Activated CD8-positive, alpha-beta T cell treated with anti-CD3 and anti-CD28 coated beads, Interleukin-2, amount 10 ng/mL, durations not matched to agents 7 days and 5 days (primary cell): ENCODE measurements at places on chromosomes 6 and 20. TPM values are rescaled to one million over a fixed set of nuclear protein-coding genes. Genes with fewer than 3 reads are reported as not detected.
A peak's percentile ranks its signal among the peaks of the same experiment; 100 is the strongest.

DNA sequence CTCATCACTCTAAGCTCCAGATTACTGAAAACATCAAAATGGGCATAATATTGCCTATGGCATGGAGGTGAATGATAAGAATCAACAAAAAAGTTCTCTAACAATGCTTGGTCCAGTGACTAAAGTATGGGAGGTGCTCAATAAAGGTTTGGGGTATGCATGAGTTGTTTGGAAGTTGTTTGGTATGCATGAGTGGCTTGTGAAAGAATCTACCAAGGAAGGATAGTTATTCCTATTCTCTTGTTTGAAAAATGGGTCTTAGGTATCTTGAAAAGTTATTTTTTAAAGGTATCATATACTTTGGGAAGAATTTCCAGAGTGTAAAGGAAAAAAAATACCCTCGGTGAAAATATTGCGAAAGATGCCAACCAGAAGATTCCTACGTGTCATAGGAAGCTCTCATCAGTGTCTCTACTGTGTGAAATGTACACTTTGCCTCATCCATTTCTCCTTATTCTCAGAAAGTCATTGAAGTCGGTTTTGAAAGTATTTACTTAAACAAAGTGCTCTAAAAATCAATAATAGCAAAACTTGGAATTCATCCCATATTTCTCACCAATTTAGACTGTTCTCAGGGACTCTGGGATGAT is 449.8 kb downstream of the ADGRB3 start:
- H3K36me3 ChIP-seq = no peaks in the 10 kb centered on the region
- no peak overlapping the region for H3K27ac ChIP-seq
- DNase-seq = no peak
- H3K27me3 ChIP-seq = no peaks in the 10 kb centered on the region
- no peak overlapping the region for H3K4me3 ChIP-seq
- no peaks in the 10 kb centered on the region for H3K4me1 ChIP-seq

- no peak overlapping the region for H3K27ac ChIP-seq
- peaks cover 10% of the 10 kb centered on the region for H3K27me3 ChIP-seq
- no peaks in the 10 kb centered on the region for H3K36me3 ChIP-seq
- no peaks in the 10 kb centered on the region for H3K4me1 ChIP-seq
- H3K4me3 ChIP-seq = no peak overlapping the region
Observed at GRCh38 chr6:70345619-70346018, 42.7 kb upstream of the COL9A1 start.

C20orf141 gene
- total RNA-seq = not detected

DNA sequence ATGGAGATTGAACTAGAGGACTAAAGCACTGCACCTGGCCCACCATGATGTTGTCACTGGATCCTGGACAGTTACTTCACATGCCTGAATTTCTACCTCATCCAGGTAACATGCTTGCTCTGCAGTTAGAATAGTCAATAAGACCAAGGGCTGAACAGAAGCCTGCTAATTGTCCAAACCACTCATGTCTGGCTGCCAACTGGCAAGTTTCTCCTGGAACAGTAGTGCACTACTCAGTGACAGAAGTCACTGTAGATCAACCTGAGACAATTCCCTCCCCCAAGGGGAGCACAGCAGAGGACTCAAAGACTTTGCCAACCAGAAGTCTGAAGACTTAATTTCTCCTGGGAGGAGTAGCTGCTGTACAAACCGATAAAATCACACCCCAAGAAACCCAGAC is 454.6 kb upstream of the MARCKS start:
- no peaks in the 10 kb centered on the region for H3K36me3 ChIP-seq
- no peak overlapping the region for H3K4me3 ChIP-seq
- DNase-seq = no peak
- no peaks in the 10 kb centered on the region for H3K27me3 ChIP-seq

NR2E1 gene
- not detected for total RNA-seq

DNA sequence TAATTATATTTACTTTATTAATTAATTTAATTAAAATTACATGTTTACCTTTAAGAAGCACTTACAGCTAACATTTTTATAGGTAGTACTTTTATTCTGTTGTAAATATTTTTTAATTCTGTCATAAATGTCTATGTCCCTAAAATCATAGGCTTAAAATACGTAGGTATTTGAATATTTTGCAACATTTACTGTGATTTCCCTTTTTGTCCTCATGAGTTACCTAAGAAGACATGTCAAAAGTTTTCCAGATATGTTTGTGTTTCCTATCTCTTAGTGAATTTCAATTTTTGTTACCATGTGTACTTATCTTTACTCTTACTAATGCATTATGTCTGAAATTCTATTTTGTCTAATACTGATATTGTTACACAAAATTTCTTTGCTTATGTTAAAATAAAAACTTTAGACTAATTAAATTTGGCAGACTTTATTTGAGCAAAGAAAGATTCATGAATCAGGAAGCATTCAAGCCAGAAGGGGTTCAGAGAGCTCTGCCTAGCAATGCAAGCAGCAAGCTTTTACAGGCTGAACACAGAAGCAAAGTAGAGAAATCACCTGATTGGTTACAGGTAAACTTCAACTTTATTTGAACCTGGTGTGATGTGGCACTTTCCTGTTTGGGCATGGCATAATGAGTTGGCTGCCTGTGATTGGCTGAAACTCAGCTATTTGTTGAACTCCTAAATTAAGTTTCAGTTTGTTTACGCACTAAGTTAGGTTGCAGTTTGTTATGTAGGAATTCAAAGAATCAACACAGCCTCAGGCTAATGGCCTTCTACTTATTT is 123.2 kb upstream of the TMEM170B start:
- peak; percentile 56 for DNase-seq
- H3K4me3 ChIP-seq = peak overlapping the region; percentile 4
- no peaks in the 10 kb centered on the region for H3K27me3 ChIP-seq
- H3K4me1 ChIP-seq = peaks cover 50% of the 10 kb centered on the region

GRCh38 chr6:125375821-125376220 is 74.1 kb upstream of the HDDC2 start:
- peaks cover 43% of the 10 kb centered on the region for H3K27me3 ChIP-seq
- H3K27ac ChIP-seq = no peak overlapping the region
- H3K4me3 ChIP-seq = no peak overlapping the region
- H3K4me1 ChIP-seq = no peaks in the 10 kb centered on the region

GRCh38 chr6:166097914-166098522 is 69.6 kb downstream of the TBXT start:
- peaks cover 2% of the 10 kb centered on the region for H3K4me1 ChIP-seq
- no peak overlapping the region for H3K27ac ChIP-seq
- H3K4me3 ChIP-seq = peak overlapping the region; percentile 20
- no peaks in the 10 kb centered on the region for H3K36me3 ChIP-seq
- H3K27me3 ChIP-seq = peaks cover 36% of the 10 kb centered on the region

FUCA2 gene
- total RNA-seq = 10.7 TPM

GRCh38 chr20:63359937-63360849 is 956 bp downstream of the CHRNA4 start:
- DNase-seq = no peak
- H3K4me3 ChIP-seq = no peak overlapping the region
- no peaks in the 10 kb centered on the region for H3K36me3 ChIP-seq
- peaks cover 12% of the 10 kb centered on the region for H3K27me3 ChIP-seq

HLA-DQB2 gene
- not detected for total RNA-seq

- DNase-seq = no peak
- H3K36me3 ChIP-seq = no peaks in the 10 kb centered on the region
- no peak overlapping the region for H3K27ac ChIP-seq
- no peak overlapping the region for H3K4me3 ChIP-seq
- H3K4me1 ChIP-seq = no peaks in the 10 kb centered on the region
- no peaks in the 10 kb centered on the region for H3K27me3 ChIP-seq
Observed at GRCh38 chr6:86010915-86011786, 368.5 kb upstream of the SYNCRIP start.

DNA sequence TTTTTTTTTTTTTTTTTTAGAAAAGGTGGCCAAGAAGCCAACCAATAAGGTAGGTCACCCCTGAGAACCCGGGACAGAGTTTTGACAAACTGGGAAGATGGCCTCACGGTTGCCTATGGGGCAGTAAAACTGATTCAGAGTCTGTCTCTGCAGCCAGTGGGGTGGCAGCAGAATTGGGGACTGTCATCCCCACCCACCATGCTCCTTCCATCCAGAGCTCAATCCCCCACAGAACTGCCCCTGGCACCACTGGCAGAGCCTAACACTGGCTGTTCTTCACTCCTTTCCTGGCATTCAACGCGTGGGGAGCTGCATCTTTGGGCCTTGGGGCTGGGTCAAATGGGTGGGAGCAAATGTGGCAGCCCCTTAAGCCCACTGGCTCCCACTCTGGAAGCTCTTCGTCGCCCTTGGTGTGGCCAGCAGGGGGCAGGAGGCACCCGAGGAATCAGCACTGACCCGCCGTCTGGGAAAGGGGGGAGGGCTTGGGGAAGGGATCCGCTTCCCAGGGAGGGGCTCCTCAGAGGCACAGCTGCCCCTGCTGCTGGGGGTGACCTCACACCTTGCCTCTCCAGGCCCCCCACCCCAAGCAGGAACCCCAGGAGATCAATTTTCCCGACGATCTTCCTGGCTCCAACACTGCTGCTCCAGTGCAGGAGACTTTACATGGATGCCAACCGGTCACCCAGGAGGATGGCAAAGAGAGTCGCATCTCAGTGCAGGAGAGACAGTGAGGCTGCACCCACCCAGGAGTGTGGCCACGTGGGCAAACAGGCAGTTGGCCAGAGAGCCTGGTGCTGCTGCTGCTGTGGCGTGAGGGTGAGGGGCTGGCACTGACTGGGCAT is 10.4 kb downstream of the CD40 start:
- H3K4me1 ChIP-seq = no peaks in the 10 kb centered on the region
- H3K27ac ChIP-seq = no peak overlapping the region
- no peaks in the 10 kb centered on the region for H3K36me3 ChIP-seq
- DNase-seq = no peak
- peaks cover 14% of the 10 kb centered on the region for H3K27me3 ChIP-seq
- H3K4me3 ChIP-seq = no peak overlapping the region

GRCh38 chr20:53809217-53809616 is 215.6 kb upstream of the ZNF217 start:
- no peaks in the 10 kb centered on the region for H3K27me3 ChIP-seq
- no peak overlapping the region for H3K27ac ChIP-seq
- no peak overlapping the region for H3K4me3 ChIP-seq
- H3K36me3 ChIP-seq = no peaks in the 10 kb centered on the region
- DNase-seq = no peak

TGM3 gene
- total RNA-seq = not detected

DNA sequence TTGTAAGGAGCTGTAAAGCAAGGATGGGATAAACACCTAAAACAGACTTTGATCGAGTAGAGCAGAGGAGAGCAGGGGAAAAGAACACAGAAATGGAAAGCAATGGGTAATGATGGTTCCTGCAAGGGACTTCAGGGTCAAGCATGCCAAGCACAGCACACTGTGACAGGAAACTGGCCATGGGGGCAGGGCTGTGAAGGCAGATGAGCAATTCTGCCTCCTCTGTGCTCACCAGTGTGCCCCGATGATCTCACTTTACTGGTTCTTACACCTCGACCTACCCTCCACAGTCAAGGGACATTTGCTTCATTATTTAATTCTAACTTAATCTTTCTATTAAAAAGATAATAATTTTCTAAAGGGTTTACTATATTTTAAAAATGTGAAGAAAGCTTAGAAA is 21.6 kb upstream of the MYB start:
- DNase-seq = peak; percentile 53
- no peaks in the 10 kb centered on the region for H3K27me3 ChIP-seq
- H3K4me1 ChIP-seq = peaks cover 43% of the 10 kb centered on the region
- no peak overlapping the region for H3K27ac ChIP-seq
- no peak overlapping the region for H3K4me3 ChIP-seq

CABLES2 gene
- total RNA-seq = 17.0 TPM

CAGE1 gene
- total RNA-seq = 0.18 TPM
